Immature natural killer cell (primary cell): ENCODE measurements at places on chromosomes 12 and 14.

GRCh38 chr14:72752034-72752412 lies 141.9 kb downstream of the DPF3 start:
- H3K36me3 ChIP-seq = peaks cover 8% of the 10 kb centered on the region
- H3K27ac ChIP-seq = no peak overlapping the region
- peaks cover 9% of the 10 kb centered on the region for H3K4me1 ChIP-seq
- H3K27me3 ChIP-seq = peaks cover 8% of the 10 kb centered on the region

- H3K27me3 ChIP-seq = no peaks in the 10 kb centered on the region
- H3K27ac ChIP-seq = no peak overlapping the region
- H3K4me3 ChIP-seq = no peak overlapping the region
- H3K36me3 ChIP-seq = no peaks in the 10 kb centered on the region
Observed at GRCh38 chr14:104891664-104892530, 26.8 kb downstream of the CEP170B start.

- no peaks in the 10 kb centered on the region for H3K36me3 ChIP-seq
- no peaks in the 10 kb centered on the region for H3K27me3 ChIP-seq
- H3K4me3 ChIP-seq = no peak overlapping the region
- DNase-seq = no peak
- H3K4me1 ChIP-seq = peaks cover 3% of the 10 kb centered on the region
Observed at GRCh38 chr14:99147366-99147740, 124.6 kb downstream of the BCL11B start.

DNA sequence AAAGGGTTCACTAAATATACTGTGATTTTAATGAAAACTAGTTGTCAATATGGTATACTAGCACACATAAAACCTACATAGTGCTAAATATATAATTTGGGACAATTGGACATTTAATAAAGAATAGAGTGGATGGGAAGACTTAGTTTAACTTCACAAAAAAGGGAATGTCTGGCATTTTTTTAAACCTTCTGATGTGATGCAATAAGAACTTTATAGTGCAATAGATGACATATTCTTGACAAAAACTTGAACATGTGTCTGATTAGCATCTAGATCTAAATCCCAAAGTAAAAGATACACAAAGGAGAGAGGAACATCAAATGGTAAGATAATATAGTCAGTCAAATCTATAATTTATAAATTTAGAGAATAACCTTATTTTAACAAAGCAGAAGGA lies 488.3 kb upstream of the SYT1 start:
- H3K4me1 ChIP-seq = no peaks in the 10 kb centered on the region
- H3K4me3 ChIP-seq = no peak overlapping the region
- no peak for DNase-seq
- no peaks in the 10 kb centered on the region for H3K27me3 ChIP-seq

GRCh38 chr14:43145361-43145760 lies 1361.7 kb downstream of the FSCB start:
- H3K27ac ChIP-seq = no peak overlapping the region
- H3K27me3 ChIP-seq = no peaks in the 10 kb centered on the region
- no peak for DNase-seq
- H3K4me3 ChIP-seq = no peak overlapping the region
- no peaks in the 10 kb centered on the region for H3K36me3 ChIP-seq

DNA sequence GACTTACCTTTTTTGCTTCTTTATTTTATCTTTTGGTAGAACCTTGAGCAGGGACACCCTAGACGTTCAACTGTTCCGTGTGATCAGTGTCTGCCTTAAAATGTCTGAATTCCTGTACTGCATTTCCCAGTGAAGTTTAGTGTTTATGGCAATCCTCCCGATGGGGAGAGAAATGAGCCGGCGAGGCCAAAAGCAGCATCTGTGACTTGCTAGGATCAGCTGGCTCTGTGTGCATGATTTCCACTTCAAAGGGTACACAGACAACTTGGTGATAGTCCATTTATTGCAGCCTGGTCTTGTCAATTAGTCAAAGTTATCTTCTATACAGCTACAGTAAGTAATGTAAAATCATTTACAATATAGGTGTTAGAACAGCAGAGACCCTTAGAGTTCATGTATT lies 768.5 kb downstream of the DIO2 start:
- H3K27ac ChIP-seq = no peak overlapping the region
- no peaks in the 10 kb centered on the region for H3K4me1 ChIP-seq
- no peaks in the 10 kb centered on the region for H3K27me3 ChIP-seq
- DNase-seq = no peak
- H3K36me3 ChIP-seq = no peaks in the 10 kb centered on the region
